ENCODE measurements at places on chromosomes 3 and 15. TPM values are rescaled to one million over a fixed set of nuclear protein-coding genes. Genes with fewer than 3 reads are reported as not detected.

Gene CFAP20DC
- 0.32 TPM for total RNA-seq

Gene CHRM5
- total RNA-seq: not detected

Gene BCL2A1
- total RNA-seq: 12.9 TPM

DNA sequence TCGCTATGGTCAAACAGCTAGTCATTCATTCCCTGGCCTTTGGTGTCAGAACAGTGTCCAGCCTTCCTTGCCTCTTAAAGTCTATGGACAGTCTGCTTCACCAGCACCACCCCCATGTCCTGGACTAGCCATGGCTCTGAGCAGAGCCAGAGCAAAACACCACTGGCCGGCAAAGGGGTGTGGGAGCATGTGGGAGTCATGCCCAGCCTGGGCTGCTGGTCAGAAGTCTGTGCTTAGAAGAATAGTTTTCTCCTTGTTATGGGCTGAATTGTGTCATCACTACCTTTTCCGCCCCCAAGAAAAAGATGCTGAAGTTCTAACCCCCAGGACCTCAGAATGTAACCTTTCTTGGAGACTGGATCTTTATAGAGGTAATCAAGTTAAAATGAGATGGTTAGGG lies 132.9 kb upstream of the LPP start:
- DNase-seq: no peak
- no peaks in the 10 kb centered on the region for H3K4me1 ChIP-seq
- no peaks in the 10 kb centered on the region for H3K27me3 ChIP-seq
- no peak overlapping the region for H3K4me3 ChIP-seq
- H3K27ac ChIP-seq: no peak overlapping the region

Gene DYNLT2B
- total RNA-seq: 9.1 TPM

- H3K36me3 ChIP-seq: no peaks in the 10 kb centered on the region
- H3K4me1 ChIP-seq: no peaks in the 10 kb centered on the region
- no peak overlapping the region for H3K4me3 ChIP-seq
- no peak for DNase-seq
- H3K27me3 ChIP-seq: no peaks in the 10 kb centered on the region
These were observed 74.7 kb downstream of the SNRK start for GRCh38 chr3:43361077-43361476.

DNA sequence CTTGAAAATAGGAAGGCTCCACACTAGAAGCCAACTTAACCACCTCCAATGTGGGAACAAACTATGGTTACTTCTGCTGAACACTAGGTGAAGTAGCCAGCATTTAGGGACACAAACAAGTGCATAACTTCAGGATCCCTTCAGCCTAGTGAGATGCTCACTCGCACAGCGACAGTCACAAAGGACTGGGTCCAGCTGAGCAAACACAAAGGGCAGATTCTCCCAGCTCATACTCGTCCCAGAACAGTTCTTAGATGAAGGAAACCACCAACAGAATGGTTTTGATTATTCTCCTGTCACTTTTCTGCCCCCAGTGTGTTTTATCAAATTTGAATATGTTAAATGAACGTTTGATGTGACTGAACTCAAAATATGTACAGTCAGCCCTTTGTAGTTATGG lies 201.6 kb downstream of the KCNAB1 start:
- no peak for DNase-seq
- H3K4me1 ChIP-seq: no peaks in the 10 kb centered on the region
- no peak overlapping the region for H3K27ac ChIP-seq
- H3K36me3 ChIP-seq: no peaks in the 10 kb centered on the region
- H3K4me3 ChIP-seq: no peak overlapping the region

DNA sequence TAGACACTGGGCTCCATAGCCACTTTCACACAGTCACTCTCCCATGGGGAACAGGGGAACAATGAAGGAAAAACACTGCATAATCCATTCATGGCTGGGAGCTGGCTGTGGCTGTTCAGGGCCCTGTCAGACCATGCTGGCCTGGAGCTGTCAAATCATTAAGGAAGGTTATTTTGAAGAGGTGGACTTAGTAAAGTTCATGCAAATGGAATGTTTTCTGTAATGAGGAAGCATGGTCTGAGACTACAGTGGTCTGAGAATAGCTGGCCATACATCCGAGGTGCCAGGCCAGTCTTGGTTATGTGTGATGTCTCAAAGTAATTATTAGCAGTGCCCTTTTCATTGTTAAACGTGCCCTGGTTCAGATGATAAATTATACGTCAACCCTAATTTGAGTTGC lies 117.1 kb upstream of the MRPS22 start:
- no peak for DNase-seq
- no peak overlapping the region for H3K27ac ChIP-seq
- no peaks in the 10 kb centered on the region for H3K36me3 ChIP-seq
- H3K4me3 ChIP-seq: no peak overlapping the region
- no peaks in the 10 kb centered on the region for H3K27me3 ChIP-seq

GRCh38 chr3:79250746-79251145 lies 517.1 kb downstream of the ROBO1 start:
- no peaks in the 10 kb centered on the region for H3K36me3 ChIP-seq
- H3K27ac ChIP-seq: no peak overlapping the region

- no peaks in the 10 kb centered on the region for H3K36me3 ChIP-seq
- no peak for DNase-seq
- no peak overlapping the region for H3K27ac ChIP-seq
- H3K4me3 ChIP-seq: no peak overlapping the region
These were observed 22.5 kb downstream of the MYZAP start for GRCh38 chr15:57614241-57614640.

Gene USP50
- total RNA-seq: not detected

DNA sequence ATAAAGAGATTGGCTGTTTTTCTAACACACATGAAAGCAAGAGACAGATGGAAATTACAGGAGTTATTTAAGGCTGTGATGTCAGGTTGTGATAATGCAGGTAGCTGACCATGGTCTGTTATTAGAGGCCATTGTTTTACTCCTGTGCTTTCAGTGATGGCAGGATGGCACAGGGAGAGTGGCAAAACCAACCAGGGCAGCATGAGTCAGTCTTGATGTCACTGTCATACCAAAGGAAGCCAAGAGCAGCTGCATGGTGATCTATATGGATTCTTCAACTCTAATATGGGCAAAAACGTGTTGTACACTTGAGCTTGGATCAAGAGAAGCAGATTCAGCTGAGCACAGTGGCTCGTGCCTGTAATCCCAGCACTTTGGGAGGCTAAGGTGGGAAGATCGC lies 91.8 kb upstream of the LMOD3 start:
- no peaks in the 10 kb centered on the region for H3K27me3 ChIP-seq
- no peak overlapping the region for H3K4me3 ChIP-seq
- no peak overlapping the region for H3K27ac ChIP-seq
- H3K4me1 ChIP-seq: peaks cover 8% of the 10 kb centered on the region
- H3K36me3 ChIP-seq: no peaks in the 10 kb centered on the region

GRCh38 chr3:175335229-175335628 lies 476.1 kb downstream of the NAALADL2 start:
- no peaks in the 10 kb centered on the region for H3K27me3 ChIP-seq
- no peaks in the 10 kb centered on the region for H3K36me3 ChIP-seq
- no peaks in the 10 kb centered on the region for H3K4me1 ChIP-seq

DNA sequence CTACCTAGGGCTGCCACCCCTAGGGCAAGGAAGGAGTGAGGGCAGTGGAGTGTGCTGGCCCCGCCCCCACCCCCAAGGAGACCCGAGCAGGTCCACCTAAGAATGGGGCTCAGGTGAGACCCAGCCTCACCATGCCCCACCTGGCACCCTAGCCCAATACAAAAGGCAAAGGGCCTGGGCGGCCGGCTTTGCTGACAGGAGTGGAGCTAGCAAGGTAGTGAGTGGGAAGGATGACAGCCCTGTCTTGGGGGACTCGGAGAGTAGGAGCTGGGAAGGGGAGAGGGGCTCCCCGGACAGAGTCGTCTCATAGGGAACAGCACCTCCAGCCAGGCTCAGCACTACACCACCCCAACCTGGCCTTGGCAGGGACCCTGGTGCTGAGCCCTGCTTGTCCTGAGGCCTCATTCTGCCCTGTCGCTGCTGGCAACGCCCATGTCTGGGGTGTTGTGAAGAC lies 12.1 kb downstream of the C15orf39 start:
- no peak overlapping the region for H3K27ac ChIP-seq
- H3K4me1 ChIP-seq: peaks cover 11% of the 10 kb centered on the region
- no peak for DNase-seq
- H3K27me3 ChIP-seq: no peaks in the 10 kb centered on the region
- no peak overlapping the region for H3K4me3 ChIP-seq

GRCh38 chr15:42152921-42153698 lies 3.3 kb downstream of the PLA2G4F start:
- H3K27ac ChIP-seq: no peak overlapping the region
- DNase-seq: no peak
- no peak overlapping the region for H3K4me3 ChIP-seq

DNA sequence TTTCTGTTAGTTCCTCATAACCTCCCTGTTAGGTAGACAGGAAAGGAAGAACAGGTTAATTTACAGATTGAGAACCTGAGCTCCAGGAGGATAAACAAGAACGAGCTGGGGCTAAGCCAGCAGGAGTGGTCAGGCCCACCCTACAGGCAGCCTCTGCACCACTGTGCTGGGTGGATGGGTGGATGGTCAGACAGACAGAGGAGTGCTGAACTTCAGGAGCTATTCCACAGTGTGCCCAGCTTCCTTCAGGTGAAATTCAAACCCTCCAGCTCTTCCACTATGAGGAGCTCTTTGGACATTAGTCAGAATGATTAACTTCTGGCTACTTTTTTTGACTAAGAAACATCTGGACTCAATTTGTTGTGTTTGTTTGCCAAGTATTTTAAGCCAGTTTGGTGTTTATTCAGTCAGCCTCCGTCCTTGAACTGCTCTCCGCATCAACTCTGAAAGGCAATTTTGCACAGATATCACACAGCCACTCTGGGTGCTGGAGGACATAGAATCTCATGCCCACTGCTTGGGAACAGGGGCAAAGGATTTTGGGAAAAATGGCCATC lies 361.9 kb downstream of the CLSTN2 start:
- no peak overlapping the region for H3K4me3 ChIP-seq
- H3K27ac ChIP-seq: no peak overlapping the region
- no peaks in the 10 kb centered on the region for H3K27me3 ChIP-seq
- H3K36me3 ChIP-seq: no peaks in the 10 kb centered on the region
- H3K4me1 ChIP-seq: no peaks in the 10 kb centered on the region

Gene HIGD1A
- 23.9 TPM for total RNA-seq

DNA sequence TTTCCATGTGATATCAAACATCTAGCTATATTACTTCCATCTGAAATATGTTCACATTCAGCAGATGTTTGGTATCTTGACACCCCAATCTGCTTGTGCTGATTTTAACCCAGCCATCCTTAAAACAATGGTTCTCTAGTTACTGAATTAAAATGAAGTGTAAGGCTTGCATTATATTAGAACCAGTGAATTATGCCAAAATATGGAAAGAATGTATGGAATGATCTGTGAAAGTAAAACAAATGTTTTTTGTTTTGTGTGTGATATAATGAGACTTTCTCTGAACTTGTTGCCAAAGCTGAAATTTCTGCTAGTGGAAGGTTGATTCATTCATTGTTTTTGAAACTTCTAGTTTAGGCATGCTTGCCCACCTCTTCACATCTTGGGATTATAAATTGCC lies 317.1 kb downstream of the MEX3B start:
- DNase-seq: no peak
- no peak overlapping the region for H3K27ac ChIP-seq
- no peaks in the 10 kb centered on the region for H3K27me3 ChIP-seq
- no peaks in the 10 kb centered on the region for H3K4me1 ChIP-seq
- no peak overlapping the region for H3K4me3 ChIP-seq
- no peaks in the 10 kb centered on the region for H3K36me3 ChIP-seq

DNA sequence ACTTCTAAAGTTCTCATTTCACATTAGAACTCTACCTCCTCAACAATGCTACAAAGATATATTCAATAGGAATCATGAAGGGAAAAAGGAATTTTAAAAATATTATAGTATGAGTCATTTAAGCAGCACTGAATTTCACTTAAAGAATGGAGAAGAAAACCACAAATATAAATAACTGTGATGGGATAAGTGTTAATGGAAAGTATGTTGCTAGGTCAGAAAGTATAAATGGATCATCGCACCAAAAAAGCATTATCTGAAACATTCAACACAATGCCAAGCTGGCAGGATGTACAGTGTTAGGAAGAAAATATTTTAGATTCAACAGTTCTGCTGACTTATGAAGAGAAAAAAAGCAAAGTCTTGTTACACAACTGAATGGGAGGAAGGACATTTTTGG lies 101.4 kb downstream of the TFG start:
- no peak overlapping the region for H3K27ac ChIP-seq
- no peak overlapping the region for H3K4me3 ChIP-seq
- no peak for DNase-seq

- H3K4me1 ChIP-seq: no peaks in the 10 kb centered on the region
- H3K27ac ChIP-seq: no peak overlapping the region
- H3K36me3 ChIP-seq: no peaks in the 10 kb centered on the region
- no peak for DNase-seq
- H3K27me3 ChIP-seq: peaks cover 7% of the 10 kb centered on the region
- H3K4me3 ChIP-seq: no peak overlapping the region
These were observed 328.0 kb upstream of the MDFIC2 start for GRCh38 chr3:70640481-70640880.

DNA sequence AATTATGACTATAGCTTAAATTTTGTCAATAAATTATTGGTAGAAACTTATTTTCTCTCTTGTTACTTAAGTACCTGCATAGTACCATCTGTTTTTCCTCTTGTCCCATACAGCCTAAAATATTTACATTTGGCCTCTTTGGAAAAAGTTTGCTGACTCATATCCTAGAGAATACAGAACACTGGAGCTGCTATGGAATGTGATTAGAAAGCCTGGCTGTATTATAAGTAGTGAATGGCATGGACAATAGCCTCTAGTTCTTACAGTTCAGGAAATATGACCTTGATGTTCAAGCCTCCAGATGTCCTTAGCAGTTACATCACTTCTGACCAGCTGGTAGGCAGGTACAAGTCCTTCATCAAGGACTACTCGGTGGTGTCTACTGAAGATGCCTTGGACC lies 28.3 kb downstream of the ST8SIA2 start:
- no peak overlapping the region for H3K27ac ChIP-seq
- peaks cover 5% of the 10 kb centered on the region for H3K27me3 ChIP-seq
- no peak for DNase-seq
- H3K4me3 ChIP-seq: no peak overlapping the region
- no peaks in the 10 kb centered on the region for H3K36me3 ChIP-seq
- H3K4me1 ChIP-seq: no peaks in the 10 kb centered on the region

Gene MESP2
- not detected for total RNA-seq

GRCh38 chr3:172669021-172669420 lies 41.8 kb downstream of the NCEH1 start:
- no peak overlapping the region for H3K27ac ChIP-seq
- no peaks in the 10 kb centered on the region for H3K4me1 ChIP-seq
- no peaks in the 10 kb centered on the region for H3K36me3 ChIP-seq
- no peak for DNase-seq

GRCh38 chr15:72733941-72734738 lies 48.1 kb downstream of the BBS4 start:
- no peak overlapping the region for H3K4me3 ChIP-seq
- peaks cover 7% of the 10 kb centered on the region for H3K4me1 ChIP-seq
- no peaks in the 10 kb centered on the region for H3K27me3 ChIP-seq
- no peak overlapping the region for H3K27ac ChIP-seq

DNA sequence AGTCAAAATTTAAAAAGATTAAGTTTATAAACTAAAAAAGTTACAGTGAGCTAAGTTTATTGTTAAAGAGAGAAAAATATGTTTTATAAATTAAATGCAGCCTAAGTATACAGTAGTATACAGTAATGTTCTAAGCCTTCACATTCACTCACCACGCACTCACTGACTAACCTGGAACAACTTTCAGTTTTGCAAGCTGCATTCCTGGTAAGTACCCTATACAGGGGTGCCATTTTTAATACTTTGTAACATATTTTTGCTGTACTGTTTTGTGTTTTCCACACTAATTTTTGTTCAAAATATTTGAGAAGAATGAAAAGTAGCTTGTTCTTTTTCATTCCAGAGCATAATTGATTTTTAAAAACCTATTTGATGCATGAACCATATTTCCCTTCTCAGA lies 524.9 kb downstream of the RBMS3 start:
- no peak overlapping the region for H3K27ac ChIP-seq
- no peaks in the 10 kb centered on the region for H3K36me3 ChIP-seq
- no peak for DNase-seq
- H3K4me1 ChIP-seq: no peaks in the 10 kb centered on the region
- H3K27me3 ChIP-seq: no peaks in the 10 kb centered on the region

All from CD4-positive, CD25-positive, alpha-beta regulatory T cell (primary cell).